ENCODE measurements at places on chromosomes 4 and X.

DNA sequence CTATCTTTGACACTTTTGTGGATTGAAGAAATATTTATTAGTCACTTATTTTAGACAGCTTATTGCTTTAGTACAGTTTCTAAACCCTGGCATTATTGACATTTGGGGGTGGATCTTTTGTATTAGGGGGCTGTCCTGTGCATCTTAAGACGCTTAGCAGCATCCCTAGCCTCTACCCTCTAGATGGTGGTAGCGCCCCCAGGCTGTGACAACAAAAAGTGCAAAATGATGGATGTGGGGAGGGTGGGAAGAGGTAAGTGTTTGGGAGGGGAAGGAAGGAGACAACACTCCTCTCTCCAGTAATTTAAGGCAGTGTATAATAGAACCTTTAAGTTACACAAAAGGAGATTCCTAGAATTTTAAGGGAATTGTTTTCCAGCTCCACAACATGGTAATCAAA, 1210.6 kb downstream of the C4orf33 start:
- DNase-seq = no peak

DNA sequence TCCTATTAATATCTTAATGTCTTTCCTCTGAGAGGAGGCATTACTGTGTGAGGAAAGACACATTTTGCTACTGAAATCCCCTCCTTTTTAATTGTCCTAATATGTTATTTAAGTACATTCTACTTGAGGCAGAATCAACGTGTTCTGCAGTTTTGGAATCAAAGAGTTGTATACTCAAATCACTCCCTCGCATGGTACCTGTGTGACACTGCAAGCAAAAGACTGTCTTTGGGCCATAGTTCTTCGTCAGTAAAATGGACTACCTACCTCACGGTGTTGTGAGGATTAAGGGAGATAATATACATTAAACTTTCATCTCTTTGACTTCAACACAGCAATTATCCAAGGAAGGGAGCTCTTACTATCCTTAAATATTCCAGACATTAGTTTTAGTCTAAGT, 61.5 kb downstream of the TIGD2 start:
- no peak for DNase-seq

DNA sequence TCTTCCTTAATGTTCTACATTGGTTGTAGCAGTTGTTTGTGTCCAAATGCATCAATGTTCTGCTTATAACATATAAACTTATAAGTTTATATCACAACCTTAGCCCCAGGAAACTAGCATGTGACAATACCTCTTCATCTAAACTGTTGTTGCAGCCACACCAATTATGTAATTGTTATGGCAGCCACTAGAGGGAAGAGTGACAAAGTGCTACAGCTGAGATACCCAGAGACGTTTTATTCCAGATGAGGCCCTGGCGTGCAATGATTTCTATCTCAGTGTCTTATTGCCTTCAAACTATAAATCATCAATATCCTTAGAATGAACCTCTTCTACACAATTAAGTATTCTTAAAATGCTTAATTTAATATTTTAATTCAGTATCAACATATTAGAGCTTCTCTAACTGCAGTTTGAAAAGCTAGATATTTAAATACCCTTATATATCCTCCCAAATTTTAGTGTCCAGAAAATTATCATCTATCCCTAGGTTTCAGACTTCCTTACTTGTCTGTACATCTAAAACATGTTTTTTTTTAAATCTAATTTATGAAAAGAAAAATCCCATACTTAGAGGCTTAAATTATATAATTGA, 171.6 kb downstream of the PCDH10 start:
- DNase-seq = no peak

DNA sequence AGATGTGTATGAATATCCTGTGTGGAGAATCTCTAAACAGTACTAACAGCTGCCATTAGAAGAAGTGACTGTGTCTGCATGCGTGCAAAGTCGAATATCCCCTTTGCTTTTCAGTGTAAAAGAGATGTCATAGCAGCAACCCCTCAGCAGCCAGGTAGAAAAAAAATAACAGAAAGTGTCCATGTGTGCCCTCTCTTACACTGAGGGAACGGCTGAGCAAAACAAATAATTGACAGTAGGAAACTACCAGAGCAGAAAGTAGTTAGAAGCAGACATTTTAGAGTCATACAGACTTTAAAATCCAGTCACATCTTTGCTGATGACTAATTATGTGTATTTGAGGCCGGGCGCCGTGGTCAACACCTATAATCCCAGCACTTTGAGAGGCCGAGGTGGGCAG, 370.8 kb downstream of the GPM6A start:
- DNase-seq = no peak

DNA sequence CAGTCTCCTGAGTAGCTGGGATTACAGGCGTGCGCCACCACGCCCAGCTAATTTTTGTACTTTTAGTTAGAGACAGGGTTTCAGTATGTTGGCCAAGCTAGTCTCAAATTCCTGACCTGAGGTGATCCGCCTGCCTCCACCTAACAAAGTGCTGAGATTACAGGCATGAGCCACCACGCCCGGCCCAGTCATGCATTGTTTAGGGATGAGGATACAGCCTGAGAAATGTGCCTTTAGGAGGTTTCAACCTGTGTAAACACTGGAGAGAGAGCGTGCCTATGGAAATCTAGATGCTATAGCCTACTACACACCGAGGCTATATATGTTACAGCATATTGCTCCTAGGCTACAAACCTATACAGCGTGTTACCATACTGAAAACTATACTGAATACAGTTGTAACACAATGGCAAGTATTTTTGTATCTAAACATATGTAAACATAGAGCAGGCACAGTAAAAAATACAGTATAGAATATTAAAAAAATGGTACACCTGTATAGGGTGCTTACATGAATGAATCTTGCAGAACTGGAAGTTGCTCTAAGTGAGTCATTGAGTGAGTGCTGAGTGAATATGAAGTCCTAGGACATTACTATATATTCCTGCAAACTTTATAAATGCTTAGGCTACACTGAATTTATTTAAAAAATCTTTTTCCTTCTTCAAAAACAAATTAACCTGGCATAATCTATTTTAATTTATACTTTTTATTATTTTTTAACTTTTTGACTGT, 588.2 kb upstream of the ADGRL3 start:
- no peak for DNase-seq

DNA sequence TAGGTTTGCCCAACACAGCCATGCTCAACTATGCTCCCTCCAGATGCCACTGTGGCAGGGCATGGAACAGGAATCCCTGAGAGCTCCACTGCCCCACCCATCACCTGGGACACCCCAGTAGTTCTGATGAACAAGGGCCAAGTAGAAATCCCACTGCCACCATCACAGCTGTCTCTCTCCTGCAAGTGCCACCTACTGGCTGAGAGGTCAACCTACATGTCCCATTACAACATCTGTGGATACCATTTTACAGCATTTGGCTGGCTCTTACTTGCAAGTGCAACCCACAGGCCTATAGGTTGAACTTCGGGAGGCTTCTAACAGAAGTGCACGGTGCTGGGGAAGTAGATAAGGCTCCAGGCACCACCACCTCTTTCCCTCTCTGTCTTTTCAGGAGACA, 142.5 kb downstream of the CXXC4 start:
- no peak for DNase-seq

GRCh38 chr4:70099206-70099605, 49.0 kb downstream of the HTN1 start:
- no peak for DNase-seq

- no peak for DNase-seq
These were observed 57.2 kb downstream of the BMP15 start for GRCh38 chrX:50967736-50968135.

DNA sequence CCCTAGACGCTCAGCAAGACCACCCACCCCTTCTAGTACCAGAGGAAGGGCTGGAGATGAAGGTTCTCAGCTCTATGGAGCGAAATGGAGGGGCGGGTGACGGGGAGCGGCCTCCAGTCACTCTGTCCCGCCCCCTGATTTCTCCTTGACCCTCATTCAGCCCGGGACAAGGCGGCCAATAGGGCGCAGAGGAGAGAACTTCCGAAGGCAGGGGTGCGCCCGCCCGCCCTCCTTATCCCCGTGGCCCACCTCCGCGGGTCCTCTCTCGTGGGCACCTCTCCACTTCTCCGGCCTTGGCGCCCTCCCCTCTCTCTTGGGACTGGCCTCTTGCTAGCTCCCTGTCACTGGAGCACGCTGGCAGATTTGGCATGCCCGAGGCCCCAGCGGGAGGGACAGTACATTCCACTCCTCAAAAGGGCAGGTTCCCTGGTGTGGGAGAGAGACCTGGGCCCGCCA, 1.1 kb upstream of the SEPTIN6 start:
- no peak for DNase-seq

DNA sequence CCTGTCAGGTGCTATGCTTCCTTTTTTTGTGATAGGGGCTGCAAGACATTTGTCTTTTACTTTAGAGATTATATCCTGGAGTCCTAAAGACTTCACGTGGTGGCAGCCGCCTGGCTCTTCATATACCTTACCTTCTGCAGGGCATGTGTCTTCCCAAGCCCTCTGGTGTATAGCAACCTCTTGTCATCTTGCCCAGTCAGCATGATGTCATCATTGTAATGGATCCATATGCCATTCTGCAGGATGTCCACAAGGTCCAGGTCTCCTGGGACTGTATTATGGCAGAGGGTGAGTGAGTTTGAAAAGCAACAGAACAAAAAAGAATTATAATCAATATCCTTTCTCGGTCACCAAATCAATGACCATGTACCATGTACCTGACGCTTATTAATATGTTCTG, 82.2 kb upstream of the SCOC start:
- no peak for DNase-seq

GRCh38 chrX:34624416-34624815, 32.7 kb downstream of the TMEM47 start:
- no peak for DNase-seq

GRCh38 chr4:36722986-36723385, 441.6 kb downstream of the DTHD1 start:
- no peak for DNase-seq

DNA sequence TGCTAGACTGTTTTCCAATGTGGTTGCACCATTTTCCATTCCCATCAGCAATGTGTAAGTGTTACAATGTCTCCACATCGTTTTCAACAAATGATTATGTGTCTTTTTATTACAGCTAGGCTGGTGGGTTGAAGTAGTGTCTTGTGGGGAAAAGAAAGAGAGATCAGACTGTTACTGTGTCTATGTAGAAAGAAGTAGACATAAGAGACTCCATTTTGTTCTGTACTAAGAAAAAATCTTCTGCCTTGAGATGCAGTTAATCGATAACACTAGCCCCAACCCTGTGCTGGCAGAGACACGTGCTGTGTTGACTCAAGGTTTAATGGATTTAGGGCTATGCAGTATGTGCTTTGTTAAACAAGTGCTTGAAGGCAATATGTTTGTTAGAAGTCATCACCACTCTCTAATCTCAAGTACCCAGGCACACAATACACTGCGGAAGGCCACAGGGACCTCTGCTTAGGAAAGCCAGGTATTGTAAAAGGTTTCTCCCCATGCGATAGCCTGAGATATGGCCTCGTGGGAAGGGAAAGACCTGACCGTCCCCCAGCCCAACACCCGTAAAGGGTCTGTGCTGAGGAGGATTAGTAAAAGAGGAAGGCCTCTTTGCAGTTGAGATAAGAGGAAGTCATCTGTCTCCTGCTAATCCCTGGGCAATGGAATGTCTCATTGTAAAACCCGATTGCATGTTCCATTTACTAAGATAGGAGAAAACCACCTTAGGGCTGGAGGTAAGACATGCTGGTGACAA, 23.0 kb upstream of the UGT2B15 start:
- peak; percentile 3 for DNase-seq

DNA sequence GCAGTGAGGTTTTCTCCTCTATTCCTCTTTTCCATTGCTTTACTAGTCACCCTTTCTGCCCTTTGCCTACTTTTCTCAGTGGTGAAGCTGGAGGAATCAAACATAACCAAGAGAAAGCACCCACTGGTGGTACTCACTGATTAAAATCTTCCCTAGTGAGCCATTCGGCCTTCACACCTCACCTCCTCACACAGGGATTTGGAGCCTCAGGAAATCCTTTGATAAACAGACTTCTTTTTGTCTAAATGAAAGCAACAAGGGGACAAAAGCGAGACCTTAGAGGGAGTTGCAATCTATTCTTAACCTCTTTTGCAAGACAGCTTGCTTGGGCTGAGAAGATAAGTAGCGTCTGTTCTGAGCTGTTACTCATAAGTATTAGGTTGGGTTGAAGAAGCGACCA, 572.6 kb downstream of the ZNF674 start:
- no peak for DNase-seq

- no peak for DNase-seq
These were observed 456.6 kb downstream of the IL15 start for GRCh38 chr4:142092941-142093340.

GRCh38 chr4:26873391-26874026, 12.9 kb downstream of the STIM2 start:
- DNase-seq = no peak

DNA sequence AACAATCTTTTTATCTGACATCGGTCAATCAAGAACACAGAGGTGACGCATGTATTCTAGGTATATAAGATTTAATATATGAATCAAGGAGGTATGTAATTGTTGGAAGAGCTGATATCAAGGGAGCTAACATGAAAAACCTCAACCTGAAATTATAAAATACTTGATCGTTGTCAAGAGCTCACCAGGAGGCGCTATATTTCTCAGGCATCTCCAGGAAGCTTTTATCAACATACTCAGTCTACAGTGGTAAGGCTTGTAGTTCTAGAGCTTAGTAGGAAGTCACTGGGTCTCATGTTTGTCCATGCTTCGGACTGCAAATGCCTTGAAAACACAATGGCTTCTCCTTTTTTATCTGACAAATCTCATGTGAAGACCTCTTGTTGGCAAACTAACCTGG, 156.1 kb downstream of the GRXCR1 start:
- DNase-seq = no peak

GRCh38 chrX:146604196-146604595, 205.4 kb upstream of the CXorf51B start:
- DNase-seq = no peak

GRCh38 chr4:127698789-127699200, 31.4 kb upstream of the SLC25A31 start:
- no peak for DNase-seq

GRCh38 chr4:68163754-68164153, 34.1 kb upstream of the TMPRSS11F start:
- DNase-seq = no peak

DNA sequence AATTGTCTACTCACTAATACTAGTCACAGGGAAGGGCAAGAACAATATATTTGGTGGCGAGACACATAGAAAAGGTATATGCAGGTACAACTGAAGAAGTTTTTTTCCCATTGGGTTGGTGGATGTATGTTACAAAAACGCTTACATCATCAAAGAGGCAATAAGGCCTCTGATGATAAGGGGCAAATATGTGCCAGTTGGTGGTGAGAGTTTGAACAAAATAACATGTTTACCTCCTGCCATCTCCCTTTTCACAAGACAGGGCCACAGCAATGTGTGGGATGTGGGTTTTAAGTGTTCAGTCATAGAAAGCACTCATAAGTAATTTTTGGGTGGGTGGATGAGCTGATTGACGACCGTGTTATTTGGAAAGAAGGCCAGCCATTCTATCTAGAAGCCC, 41.7 kb downstream of the PAGE2 start:
- DNase-seq = no peak

DNA sequence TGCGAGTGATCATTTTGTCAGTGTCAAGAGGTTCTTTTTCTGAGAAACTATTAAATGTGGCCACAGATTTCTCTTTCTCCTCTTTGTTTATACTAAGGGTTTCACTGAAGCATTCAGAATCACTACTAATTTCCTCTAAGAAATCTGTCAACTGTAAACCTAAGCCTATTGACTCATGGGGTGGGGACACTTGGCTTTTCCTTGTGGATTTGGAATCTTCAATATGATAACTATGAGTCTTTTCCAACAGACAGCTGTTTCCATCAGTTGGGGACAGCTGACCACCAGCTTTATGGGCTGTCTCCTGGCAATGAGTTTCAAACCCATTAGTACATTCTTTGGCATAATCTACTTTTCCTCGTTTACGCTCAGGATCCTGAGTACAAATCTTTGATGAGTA, 13.8 kb downstream of the PGRMC1 start:
- no peak for DNase-seq

- no peak for DNase-seq
These were observed 22.9 kb downstream of the EXOC1 start for GRCh38 chr4:55876387-55876786.
